ENCODE measurements at places on chromosomes 13 and 19.

GRCh38 chr19:18795540-18795939 lies 4.4 kb upstream of the COMP start:
- no peak for DNase-seq

DNA sequence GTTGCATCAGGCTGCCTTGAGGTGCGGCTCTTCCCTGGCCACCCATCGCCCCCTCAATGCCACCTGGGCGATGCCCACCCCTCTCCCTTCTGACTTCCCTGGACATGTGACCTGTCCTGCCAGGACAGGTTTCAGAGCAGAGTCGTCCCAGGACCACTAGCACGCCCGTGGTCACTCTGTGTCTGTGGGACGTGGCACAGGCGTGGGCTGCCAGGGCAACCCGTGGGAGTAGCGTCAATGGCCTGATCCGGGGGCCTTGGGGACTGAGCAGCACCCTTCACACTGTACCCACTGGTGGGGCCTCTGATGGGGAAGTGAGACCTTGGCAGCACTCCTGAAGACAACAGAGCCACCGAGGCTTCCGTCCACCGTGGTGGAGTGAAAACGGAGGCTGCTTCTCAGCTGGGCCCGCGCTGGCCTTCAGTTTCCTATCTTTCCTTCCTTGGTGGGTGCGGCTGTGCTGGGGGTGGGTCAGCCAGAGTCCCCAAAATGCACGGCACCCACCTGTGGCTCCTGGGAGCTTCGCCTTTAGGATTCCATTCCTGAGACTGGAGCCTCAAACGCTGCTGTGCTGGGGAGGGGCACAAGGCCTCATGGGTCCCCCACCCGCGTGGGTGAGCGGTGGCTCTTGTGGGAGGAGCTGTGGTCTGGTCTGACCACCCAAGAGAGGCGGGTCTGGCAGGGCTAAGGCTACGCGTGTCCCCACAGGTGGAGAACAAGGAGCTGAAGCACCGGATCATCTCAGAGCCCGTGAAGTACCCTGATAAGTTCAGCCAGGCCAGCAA lies 26.7 kb upstream of the TMEM255B start:
- no peak for DNase-seq

GRCh38 chr13:71775966-71776365 lies 91.0 kb downstream of the DACH1 start:
- no peak for DNase-seq

- DNase-seq, result no peak
Measured at GRCh38 chr13:19150712-19151228, 30.9 kb downstream of the TUBA3C start.

GRCh38 chr19:55186080-55186479 lies 6.0 kb upstream of the SYT5 start:
- no peak for DNase-seq

DNA sequence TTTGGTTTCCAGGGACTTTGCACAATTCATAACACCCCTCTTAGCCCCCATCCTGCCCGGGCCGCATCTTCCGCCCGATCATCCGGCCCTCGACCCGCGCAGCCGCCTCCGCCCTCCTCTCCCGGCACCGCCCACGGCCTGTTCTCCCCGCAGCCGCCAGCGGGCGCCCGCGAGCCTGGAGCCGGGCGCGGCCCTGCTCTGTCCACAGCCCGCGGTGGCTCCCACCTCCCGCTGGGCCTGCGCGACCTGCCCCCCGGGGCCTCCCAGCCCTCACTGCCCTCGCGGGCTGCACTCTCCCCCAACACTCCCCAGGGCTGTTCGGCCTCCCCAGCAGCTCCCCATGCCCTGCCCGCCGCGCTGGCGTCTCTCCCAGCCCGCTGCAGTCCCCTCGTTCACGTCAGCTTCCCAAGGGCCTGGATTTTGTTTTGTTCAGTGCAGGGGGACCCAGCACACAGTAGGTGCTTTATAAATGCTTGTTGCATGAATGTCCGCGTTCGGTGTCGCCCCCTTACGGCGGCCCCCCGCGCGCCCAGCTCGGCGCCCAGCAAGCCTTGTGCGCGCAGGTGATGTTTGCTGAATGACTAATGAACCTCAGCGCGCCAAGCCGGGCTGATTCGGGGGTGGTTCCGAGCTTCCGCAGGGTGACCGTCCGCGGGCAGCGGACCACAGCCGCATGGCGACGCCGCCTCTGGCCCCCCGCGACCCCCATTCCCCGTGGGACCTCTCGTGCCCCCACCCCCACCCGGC lies 4.6 kb upstream of the APC2 start:
- peak; percentile 88 for DNase-seq

DNA sequence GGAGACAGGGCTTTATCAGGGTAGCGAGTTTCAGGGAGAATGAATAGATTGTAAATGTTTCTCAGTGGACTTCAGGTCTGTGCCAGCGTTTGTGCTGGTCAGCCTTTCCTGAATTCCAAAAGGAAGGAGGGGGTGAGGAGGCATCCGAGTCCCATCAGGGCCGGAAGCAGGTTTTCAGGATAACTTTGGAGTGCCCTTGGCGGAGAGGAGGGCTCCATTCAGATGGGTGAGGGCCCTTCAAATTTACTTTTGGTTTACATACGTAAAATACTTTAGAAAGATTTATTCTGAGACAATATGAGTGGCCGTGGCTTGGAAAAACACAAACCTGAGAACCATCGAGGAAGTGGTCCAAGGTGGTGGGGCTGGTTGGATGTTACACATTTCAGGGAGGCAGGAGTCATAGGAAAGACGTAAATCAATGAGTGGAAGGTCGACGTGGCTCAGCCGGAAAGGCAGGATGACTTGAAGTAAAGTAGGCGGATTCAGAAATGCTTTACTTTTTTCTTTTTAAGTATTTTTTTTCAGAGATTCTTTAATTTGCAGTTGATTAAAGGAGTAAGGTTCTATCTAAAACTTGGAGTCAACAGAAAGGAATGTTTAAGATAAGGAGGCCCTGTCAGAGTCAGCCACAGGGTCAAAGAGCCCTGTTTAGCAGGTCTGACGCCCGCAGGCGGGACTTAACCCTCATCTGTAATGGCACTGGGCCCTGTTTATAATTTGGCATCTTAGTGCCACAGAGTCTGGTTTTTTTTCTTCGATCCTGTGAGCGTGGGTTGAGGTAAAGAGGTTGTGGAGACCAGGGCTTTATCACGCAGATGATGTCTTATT lies 32.8 kb downstream of the ATP11A start:
- no peak for DNase-seq

GRCh38 chr13:101554420-101555125 lies 102.1 kb downstream of the ITGBL1 start:
- DNase-seq, result no peak

GRCh38 chr13:52703482-52703881 lies 36.1 kb downstream of the CNMD start:
- DNase-seq, result no peak

DNA sequence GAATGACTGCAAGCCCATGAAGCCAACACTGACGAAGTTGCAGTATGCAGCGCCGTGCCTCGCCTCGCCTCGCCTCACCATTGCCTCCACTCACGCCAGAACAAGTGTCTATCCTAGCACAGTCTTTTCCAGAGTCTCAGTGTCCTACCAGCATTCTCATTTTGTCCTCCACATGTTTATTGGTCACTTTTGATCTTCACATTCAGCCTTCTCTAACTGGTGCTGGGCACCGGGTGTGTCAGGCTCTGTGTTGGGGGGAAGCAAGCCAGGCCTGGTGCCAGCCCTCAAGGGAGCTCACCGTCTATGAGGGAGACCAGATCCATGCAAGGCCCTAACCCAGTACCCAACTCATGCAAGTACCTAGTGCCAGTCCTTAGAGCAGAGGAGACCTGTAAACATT lies 69.7 kb upstream of the GPR183 start:
- no peak for DNase-seq

GRCh38 chr13:41780715-41781706 lies 179.9 kb downstream of the VWA8 start:
- DNase-seq, result no peak

GRCh38 chr19:1113986-1114483 lies 10.2 kb downstream of the GPX4 start:
- DNase-seq, result no peak

GRCh38 chr19:5691822-5692722 lies 2.0 kb downstream of the RPL36 start:
- DNase-seq, result no peak

GRCh38 chr13:23443110-23443509 lies 9.6 kb upstream of the SACS start:
- no peak for DNase-seq

GRCh38 chr19:33731881-33732280 lies 64.8 kb upstream of the KCTD15 start:
- no peak for DNase-seq

DNA sequence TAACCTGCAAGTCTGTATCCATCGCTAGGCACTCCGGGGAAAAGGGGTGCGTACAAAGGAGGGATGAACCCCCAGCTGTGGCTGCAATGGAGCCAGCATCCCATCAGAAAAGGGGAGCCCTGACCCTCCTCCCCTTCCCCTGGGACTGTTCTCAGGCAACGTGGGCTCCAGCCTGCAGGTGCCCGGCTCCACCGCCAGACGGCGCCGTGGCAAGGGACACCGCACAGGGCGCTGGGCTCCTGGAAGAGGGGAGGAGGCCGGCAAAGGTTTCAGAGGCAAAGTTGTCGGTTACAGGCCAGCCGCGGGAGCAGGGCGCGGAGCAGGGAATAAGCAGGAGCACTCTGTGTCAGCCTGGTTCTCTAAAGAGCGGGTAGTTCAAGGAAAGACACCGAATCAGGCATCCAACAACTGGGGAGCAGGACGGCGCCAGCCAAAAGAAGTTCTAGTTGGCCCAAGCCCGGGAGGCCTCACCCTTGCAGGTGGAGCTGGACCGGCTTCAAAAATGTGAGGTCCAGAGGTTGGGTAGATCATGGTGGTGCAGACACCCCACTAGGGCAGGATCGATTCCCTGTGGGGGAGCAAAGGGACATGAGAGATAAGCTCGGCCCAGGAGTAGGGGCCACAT lies 53.0 kb upstream of the ATP12A start:
- peak; percentile 65 for DNase-seq

- DNase-seq, result no peak
Measured at GRCh38 chr13:36728006-36728405, 54.2 kb downstream of the SERTM1 start.

GRCh38 chr19:6952956-6953355 lies 65.6 kb downstream of the ADGRE1 start:
- no peak for DNase-seq

All from right kidney (tissue), 9 donors.